ENCODE measurements at places on chromosomes 2 and 18.

DNA sequence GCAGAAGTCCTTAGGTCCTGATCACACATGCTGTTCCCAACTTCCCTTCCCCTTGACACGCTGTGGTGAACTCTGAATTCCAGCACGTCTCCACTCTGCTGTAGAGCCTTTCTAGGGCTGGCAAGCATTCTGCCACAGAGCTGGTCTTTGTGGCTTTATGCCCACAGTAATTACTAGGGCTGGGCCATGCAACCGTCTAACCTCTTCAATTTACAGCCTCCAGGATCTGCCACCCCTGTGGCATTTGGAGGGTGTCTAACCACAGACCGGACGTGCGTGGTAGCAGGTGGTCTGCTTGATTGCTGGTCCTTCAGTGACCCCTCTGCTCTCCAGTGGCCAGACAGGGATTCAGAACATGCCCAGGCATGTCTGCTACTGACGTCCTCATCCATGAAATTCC, 43.1 kb upstream of the TGFA start:
- DNase-seq, result no peak

GRCh38 chr2:189837326-189837725, 53.1 kb downstream of the PMS1 start:
- no peak for DNase-seq

- no peak for DNase-seq
Measured at GRCh38 chr2:101569886-101570520, 95.1 kb upstream of the RFX8 start.

DNA sequence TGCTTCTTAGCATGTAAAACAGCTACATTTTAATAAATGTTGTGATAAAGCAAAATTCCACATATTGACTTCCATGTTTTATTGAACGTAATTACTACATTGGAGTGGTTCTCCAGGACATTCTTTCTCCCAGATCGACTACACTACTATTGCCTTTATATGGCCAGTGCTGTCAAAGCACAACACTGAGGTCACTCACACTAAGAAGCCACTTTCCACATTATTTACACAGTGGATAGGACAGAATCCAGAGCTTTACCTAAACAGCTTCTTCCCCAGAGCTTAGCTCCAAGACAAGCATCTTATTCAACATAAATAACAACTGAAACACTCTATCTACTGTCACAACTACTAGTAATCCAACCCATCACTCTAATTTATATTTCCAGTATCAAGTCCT, 73.9 kb upstream of the WDR75 start:
- DNase-seq, result no peak

DNA sequence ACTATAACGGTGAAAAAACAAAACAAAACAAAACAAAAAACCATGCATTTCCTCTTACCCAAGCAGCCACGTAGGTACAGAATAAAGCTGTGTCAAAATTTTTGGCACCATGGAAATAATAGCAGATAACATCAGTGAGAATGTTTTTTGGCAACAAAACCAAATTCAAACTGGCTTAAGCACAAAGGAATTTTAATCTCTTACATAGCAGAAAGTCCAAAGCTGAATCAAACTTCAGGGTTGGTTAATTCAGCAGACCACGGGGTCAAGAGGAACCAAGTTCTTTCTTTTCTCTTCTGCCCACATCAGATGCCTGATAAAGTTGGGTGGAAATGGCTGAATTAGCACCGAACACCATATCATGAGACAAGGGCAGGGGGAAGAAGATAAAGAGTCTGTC, 129.5 kb downstream of the PAX3 start:
- DNase-seq, result no peak

DNA sequence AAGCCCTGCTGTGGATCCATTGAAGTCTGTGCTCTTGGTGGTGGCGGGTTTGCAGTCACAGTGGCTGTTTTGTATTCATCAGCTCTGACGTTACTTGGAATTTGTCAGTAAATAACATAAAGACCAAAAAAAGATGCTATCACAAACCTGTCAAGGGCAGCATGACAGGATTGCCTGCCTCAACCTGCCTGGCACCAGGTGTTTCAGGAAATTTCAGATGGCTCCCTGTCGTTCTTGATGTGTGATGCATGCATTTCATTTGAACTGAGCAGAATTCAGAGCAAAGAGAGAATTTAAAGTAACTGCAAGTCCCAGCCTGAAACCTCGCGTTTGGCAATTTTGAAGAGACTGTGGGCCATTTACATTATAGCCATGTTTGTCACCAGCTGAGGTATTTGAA, 50.3 kb upstream of the EPC2 start:
- DNase-seq, result no peak

DNA sequence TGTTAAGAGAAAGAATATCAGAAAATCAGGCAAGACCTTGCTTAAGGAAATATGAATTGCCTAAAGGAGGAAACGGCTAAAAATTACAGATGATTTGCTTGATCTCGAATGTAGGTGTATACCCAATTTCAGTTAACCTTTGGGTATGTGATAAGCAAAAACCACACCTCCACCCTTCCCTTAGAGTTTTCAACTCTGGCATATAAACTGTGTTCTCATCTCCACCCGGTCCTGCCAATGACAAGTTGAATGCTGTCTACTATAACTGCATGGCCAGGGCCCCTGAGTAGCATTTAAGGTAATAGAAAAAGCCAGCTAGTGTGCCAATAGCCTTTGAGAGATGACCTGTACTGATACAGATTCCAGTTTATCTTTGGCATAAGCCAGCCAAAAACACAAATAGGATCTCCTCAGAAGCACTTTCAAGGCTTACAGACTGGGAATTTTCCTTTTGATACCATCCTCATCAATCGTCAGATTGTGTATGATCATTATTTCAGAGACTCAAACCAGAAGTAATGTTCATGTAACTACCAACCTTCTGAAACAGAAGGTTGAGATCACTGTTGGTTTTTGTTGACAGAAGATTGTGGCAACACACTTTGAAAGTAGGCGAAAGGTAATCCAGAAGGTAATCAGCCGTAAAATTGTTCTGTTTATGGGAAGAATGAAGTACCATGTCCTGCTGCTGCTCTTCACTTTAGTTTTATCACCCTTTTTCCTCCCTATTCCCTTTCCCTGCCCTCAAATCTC, 163.1 kb downstream of the GFPT1 start:
- no peak for DNase-seq
